ENCODE measurements at places on chromosomes 12 and 14. TPM values are rescaled to one million over a fixed set of nuclear protein-coding genes. Genes with fewer than 3 reads are reported as not detected.

LRTM2 gene
- polyA plus RNA-seq, result not detected

- no peak for DNase-seq
Measured at GRCh38 chr14:64388533-64389285, 556 bp downstream of the MTHFD1 start.

TAS2R46 gene
- 0.13 TPM for polyA plus RNA-seq

GRCh38 chr14:54451121-54451601 lies 10.0 kb upstream of the CNIH1 start:
- no peak for DNase-seq

GRCh38 chr12:65881348-65881961 lies 57.2 kb downstream of the HMGA2 start:
- no peak for DNase-seq

DNA sequence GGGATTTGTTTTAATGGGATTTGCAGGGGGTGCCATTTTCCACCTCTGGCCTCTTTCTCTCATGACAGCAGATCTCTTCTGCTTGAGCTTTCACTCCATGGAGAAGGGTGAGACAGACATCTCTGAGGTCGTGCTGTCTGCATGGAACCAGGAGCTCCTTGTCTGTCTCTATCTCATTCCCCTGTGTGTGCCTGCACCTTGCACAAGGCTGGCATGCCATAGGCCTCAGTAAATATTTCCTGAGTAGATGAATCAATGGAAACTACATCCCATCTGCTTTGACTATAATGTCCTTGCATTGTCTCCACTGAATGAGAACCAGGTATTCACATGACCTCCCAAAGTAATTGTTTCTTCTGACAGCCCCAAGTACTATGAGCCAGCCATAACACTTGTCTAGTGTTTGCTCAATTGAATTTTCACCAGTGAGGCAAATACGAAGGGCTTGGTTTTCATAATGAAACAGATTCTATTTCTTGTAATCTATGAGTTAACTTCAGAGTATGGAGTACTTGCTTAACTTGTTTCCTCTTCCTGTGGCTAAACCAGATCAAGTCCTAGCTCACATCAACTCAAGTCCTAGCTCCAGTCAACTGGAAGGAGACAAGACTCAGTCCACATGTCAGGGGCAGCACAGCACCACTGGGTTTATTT lies 32.3 kb downstream of the KCNK13 start:
- DNase-seq, result no peak

GRCh38 chr14:95493503-95493902 lies 22.9 kb downstream of the SYNE3 start:
- DNase-seq, result no peak

DNA sequence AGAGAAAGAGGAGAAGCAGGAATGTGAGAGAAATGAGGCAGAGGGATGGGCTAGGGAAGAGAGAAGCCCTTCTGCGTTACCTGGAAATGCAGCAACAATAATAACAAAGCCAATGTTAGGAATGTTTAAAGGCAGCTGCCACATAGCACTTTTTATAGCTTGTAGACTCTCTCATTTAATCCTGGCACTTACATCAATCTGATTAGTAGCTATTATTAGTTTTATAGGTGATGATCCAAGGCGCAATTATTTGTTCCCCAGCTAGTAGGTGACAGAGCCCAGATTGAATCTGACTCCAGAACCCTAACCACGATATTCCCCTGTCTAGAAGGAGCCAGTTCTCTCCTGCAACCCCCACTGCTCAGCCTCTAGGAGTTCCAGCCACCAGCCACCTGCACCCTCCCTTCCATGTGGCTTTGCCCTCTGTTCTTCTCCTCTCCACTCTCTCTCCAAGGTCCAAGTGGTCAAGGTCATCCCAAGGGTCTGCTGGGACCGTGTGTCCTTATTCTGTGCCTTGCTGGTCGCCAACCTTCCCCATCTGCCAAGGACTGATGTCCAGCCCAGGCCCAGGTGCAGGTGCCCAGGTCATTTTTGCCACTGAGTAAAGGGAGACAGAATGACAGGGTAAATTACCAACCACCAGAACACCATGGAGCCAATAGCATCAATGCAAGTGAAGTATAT lies 29.4 kb upstream of the CIPC start:
- no peak for DNase-seq

GRIP1 gene
- 0.22 TPM for polyA plus RNA-seq

DNA sequence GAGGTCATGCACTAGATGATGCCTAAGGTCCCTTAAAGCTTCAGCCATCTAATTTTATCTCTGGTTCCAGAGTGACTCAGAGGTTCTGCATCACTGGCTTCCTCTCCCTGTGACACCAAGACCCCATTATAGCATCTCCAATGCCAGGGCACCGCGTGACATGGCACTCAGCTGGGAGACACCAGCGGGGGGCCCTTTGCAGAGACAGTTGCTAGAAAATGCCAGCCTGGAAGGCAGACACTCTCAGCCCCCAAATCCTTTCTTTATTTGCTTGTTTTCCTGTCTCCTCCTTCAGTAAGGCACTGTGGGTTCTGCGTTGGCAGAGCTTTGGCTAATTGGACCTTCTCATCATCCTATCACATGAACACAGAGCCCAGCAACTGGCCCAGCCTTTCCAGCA lies 123.5 kb upstream of the VRK1 start:
- no peak for DNase-seq

- DNase-seq, result no peak
Measured at GRCh38 chr14:90538716-90539495, 142.1 kb downstream of the CALM1 start.

DNA sequence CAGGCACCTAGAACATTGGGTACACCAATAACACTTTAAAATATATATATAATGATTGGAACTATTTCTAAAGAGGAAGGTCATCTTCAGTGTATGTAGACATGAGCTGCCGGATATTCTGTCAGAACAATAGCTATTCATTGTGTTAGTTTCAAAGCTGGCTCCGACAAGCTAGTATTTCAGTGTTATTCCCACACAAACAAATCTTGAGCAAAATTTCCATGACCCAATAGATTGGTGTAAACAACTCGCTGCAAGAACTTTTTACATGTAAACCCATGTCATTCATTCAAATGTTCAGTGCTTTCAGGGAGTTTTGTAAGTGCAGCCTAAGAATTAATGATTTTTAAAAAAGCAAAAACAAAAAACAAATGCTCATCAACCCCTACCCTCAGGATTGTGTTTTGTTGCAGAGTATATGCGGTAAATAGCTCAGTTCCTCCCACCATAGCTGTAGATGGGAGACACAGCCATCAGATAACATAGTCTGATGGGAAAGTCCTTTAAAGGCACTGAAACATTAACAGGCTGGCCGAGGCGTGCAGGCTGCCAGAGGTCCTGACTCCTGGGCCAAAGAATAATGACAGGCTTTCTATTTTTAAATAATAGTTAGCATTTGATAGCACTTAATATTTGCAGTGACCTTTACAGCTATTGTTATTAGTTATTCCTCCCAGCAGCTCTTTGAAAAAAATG lies 150.3 kb upstream of the ARHGAP5 start:
- DNase-seq, result no peak

GRCh38 chr12:32431025-32431424 lies 31.7 kb downstream of the FGD4 start:
- DNase-seq, result no peak

SELPLG gene
- polyA plus RNA-seq, result 4.7 TPM

DNA sequence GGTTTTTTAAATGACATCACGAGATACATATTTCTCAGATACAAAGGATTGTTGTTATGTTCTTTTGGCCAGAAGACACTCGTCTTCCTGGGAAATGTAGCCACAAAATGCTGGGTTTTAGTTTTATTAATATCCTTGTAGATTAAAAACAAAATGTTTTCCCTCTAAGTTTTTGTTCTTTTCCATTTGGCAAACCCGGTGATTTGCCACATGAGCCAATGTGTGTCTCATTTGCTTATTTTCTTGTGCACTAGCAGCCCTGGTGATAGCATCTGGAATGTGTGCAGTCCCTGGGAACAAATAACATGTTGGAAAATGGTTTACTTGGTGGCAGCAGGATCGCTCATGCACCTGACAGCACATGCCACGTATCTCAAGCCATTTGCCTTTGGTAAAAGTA lies 61.0 kb downstream of the HMGA2 start:
- DNase-seq, result no peak

GRCh38 chr12:67436230-67436629 lies 167.1 kb downstream of the CAND1 start:
- no peak for DNase-seq

DPY19L2 gene
- 0.09 TPM for polyA plus RNA-seq

DNA sequence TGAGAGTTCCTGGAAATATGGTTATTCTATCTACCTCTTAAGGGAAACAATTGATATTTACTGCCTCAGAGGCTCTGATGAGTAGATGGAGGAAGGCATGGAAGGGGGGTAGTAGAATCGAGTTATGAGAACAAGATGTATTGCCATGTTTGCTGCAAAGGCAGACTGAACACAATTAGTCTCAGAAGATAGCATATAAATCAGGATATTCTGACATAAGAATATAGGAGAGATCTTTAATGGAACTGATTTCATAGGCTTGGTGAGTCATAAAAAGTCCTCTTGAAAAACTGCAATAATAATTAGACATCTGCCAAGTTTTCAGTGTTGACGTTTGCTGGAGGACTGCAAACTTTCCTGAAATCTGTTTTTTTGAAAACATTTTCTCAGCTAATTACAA lies 636.1 kb downstream of the TMTC2 start:
- no peak for DNase-seq

DNA sequence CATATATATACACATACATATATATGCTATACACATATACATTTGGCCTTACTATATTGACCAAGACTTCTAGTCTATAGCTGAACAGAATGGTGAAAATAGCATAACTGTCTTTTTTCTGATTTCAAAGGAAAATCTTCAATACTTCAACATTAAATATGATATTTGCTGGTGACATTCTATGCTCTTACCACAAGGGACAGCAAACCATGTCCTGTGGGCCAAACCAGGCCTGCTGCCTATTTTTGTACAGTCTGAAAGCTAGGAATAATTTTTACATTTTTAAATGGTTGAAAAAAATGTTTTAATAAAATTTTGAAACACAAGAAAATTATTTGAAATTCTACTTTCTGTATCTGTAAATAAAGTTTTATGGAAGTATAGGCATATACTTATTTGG lies 63.6 kb downstream of the EML5 start:
- DNase-seq, result no peak

C14orf132 gene
- 0.85 TPM for polyA plus RNA-seq

REM2 gene
- 12.9 TPM for polyA plus RNA-seq
